Lung (tissue), 17 donors: ENCODE measurements at places on chromosomes 5 and 9. TPM values are rescaled to one million over a fixed set of nuclear protein-coding genes. Genes with fewer than 3 reads are reported as not detected.

GRCh38 chr5:69367697-69368279 lies 1.5 kb downstream of the AK6 start:
- no peak for DNase-seq

GRCh38 chr5:73393611-73394489 lies 54.7 kb downstream of the FOXD1 start:
- no peak for DNase-seq

DNA sequence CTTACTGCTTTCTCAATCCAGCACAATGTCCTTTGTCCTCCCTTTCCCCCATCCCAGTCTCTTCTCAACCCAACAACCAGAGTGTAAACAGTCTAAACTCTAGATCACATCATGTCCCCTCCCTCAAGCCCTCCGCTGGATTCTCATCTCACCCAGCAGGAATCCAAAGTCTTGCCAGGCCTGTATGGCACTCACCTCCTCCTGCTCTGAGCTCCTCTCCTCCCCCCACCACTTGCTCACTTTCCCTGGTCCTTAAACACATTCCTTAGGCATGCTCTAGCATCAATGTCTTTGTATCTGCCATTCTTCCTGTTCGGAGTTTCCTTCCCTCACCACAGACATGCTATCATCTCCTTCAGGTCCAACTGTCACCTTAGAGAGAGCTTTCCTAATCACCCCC lies 78.8 kb downstream of the NIPSNAP3B start:
- DNase-seq: no peak

GRCh38 chr9:100443781-100444768 lies 17.1 kb downstream of the MSANTD3 start:
- DNase-seq: no peak

DNA sequence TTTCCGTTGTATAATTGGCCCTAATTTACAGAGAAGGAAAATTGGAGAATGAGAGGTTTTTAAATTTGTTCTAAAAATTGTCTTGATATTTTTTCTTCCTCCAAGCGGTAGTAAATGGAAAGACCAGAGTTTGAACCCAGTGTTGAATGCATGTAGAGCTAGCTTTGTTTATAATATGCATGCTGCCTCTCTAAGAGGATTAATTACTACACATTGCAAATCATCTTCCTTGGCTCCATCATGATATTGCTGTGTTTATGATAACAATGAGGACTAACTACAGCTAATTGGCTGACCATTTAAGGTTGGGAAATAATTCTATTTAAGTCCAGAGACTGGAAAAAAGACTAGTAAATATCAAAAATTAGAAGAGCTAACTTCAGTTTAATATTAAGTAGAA lies 338.5 kb downstream of the PLK2 start:
- DNase-seq: no peak

DNA sequence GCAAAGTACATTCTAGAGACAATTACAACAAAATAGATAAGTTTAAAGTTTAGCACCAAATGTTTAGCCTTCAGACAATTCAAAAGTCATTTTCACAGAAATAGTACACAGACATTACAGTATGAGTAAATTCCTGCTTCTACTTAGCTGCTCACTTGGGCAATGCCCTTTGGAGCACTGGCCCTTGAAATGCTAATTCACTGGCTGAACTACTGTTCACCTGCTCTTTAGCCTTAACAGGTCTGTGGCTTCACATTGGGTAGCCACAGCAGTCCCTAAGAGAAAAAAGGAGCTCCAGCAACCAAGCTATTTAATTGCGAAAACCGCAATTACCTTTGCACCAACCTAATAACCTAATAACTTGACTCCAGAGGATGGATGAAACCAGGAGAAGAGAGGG lies 916.2 kb upstream of the DMAC1 start:
- DNase-seq: no peak

GRCh38 chr5:18220631-18221030 lies 586.4 kb downstream of the TAF11L14 start:
- no peak for DNase-seq

DNA sequence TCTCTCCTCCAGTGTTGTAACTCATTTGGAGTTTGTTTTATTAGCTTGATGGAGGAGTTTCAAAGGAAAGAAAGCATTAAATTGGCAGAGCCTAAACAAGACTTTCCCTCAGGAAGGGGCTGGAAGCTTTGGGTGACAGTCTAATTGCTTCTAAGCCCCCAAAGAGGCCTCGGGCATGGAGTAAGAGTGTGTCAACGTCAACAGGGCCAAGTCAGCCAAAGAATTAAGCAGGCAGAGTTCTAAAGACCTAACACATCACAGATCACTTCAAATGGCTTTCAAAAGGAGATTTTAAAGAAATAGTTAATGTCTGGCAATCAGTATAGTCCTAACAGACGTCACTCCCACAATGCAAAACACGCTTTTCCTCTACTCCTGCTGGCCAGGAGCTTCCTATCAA lies 234.5 kb downstream of the EFNA5 start:
- no peak for DNase-seq

- DNase-seq: no peak
Observed at GRCh38 chr5:109805883-109806282, 116.2 kb downstream of the MAN2A1 start.

DNA sequence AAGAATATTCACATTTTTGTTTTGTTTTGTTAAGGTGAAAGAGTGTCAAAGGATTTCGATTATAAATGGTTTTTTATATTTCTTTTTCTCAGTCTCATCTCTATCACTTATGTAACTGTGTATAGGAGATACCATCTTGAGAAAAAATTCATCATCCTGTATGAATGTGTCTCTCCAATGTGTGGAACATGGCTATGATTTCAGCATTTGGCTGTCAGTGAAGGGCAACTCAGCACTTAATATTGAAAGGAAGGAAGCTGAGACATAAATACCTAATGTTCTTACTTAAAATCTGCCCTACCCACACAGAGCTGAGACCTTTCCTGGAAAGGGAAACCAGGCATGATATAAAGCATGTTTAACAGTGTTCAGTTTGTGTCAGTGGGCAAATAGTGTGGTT lies 474.2 kb upstream of the RIOK2 start:
- DNase-seq: no peak

DNA sequence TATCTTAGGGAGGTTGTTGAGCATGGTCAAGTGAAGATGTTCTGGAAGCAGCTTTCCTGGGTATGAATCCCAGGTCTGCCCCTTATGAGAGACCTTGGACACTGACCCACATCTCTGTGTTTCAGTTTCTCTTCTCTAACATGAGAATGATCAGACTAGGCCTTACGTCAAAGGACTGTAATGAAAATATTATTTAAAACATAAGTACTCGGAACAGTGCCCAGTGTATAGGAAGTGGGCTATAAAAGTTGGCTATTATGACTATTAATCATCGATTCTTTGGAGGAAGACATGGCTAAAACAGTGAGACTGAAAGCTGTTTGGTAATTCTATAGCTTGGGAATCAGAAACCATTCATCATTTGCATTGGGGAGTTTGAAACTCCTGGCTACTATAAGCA lies 65.3 kb upstream of the MYO10 start:
- no peak for DNase-seq

DNA sequence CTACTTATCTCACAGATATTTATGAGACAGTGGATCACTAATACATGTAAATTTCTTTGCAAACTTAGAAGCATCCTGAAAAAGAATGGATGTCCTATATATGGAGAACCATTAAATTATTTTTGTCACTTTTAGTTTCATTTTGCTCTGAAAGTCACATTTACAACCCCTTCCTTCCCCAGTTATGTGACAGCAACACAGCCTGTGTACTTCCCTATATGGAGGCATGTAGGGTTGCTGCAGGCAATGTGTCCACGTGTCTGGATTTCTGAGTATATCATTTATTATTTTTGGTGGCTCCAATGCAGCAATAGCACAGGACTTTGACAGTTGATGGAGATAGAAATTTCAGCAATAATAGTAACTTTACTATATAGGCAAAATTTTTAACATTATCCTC lies 156.4 kb downstream of the ST8SIA4 start:
- no peak for DNase-seq

GRCh38 chr5:73096239-73096575 lies 24.2 kb upstream of the TMEM171 start:
- no peak for DNase-seq

DNA sequence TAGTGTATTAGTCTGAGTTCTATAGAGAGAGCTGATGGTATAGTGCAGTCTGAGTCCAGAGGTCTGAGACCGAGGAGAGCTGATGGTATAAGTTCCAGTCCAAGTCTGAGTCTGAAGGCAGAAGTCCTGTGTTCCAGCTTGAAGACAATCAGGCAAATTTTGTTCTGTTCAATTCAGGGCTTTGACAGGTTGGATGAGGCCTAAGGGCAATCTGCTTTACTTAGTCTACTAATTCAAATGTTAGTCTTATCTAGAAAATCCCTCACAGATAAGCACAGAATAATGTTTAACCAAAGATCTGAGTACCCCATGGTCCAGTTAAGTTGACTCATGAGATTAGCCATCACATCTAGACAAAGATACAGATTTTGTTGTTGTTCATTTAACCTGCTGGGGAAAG lies 303.0 kb upstream of the KLF4 start:
- no peak for DNase-seq

DNA sequence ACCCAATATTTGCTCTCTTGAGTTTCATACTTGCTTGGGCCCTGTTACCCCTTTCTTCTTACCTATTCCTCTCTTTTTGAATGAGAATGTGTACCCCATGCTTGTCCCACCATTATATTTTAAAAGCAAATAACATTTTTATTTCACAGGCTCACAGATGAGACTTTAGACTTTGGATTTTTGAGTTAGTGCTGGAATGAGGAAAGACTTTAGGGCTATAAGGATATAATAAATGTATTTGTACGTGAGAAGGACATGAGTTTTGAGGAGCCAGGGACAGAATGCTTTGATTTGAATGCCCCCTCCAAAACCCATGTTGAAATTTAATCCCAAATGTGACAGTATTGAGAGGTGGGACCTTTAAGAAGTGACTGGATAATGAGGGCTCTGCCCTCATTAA lies 33.1 kb upstream of the TNPO1 start:
- no peak for DNase-seq

DNA sequence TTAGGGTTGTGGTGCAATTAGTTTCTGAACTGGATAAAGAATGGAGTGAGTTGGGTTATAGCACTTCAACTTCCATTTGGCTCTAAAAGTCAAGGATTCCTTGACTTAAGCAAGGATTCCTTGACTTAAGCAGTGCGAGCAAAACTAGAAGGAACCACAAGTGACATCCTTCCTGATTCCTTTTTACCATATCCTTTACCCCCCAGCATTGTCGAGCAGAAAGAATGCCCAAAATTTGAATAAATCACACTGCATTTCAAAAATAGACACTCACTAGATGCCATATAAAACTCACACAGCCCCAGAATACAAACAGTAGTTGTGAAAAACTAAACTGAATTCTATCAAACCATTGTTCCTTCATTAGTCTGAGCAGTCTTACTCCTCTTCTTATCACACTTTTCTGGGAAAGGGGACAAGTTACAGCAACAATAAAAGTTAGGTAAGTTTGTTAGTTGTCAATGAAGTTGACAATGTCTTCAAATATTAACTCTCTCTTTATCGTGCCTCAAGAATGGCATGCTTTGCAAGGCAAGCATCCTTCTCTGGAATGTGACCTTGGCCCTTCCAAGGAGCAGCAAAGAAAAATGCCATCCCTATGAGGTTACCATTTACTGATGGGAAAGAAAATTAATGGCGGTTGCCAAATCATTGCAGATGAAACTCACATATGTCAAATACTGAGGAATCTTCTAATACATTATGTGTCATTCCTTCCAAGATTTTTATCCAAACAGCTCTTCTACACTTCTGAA lies 273.3 kb upstream of the ANKRD55 start:
- no peak for DNase-seq

DNA sequence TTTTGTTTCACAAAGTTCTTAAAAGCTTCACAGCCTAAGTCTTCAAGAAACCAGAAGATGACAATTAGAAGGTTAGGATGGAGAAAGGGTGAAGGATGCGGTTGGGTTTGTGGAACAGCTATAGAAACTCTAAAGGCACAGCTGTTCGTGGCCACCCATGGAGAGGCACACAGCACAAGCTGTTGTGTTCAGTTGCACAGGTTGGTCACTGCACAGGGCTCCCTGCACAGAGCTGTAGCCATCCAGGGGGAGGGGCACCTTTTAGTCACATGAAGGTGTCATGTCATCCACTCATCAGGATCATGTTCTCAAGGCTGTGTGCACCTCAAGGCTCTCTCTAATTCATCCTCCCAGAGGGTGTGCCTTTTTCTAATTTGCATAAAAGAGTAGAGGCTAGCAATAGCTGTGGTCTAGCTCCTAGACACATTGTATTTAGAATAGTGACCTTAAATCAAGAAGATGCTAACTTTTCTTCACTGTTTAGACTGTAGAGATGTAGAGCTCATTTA lies 5.0 kb upstream of the RASGRF2 start:
- no peak for DNase-seq

- no peak for DNase-seq
Observed at GRCh38 chr5:40655138-40655537, 24.6 kb upstream of the PTGER4 start.

- DNase-seq: no peak
Observed at GRCh38 chr5:180334751-180335613, 18.2 kb downstream of the GFPT2 start.

Gene ARHGEF37
- 9.1 TPM for total RNA-seq

Gene IL9
- not detected for total RNA-seq

Gene OTP
- not detected for total RNA-seq

Gene FABP6
- 13.1 TPM for total RNA-seq

Gene ANKRD18B
- 2.2 TPM for total RNA-seq

Gene TNC
- 45.2 TPM for total RNA-seq

Gene C5orf52
- not detected for total RNA-seq

Gene ZFP37
- total RNA-seq: 8.6 TPM

Gene ROR2
- total RNA-seq: 32.3 TPM

Gene THBS4
- total RNA-seq: 1.7 TPM
